NCI-H1436 treated with DMSO at 0.1 percent for 48 hours (cell line): ENCODE measurements at places on chromosomes 2 and 18.

DNA sequence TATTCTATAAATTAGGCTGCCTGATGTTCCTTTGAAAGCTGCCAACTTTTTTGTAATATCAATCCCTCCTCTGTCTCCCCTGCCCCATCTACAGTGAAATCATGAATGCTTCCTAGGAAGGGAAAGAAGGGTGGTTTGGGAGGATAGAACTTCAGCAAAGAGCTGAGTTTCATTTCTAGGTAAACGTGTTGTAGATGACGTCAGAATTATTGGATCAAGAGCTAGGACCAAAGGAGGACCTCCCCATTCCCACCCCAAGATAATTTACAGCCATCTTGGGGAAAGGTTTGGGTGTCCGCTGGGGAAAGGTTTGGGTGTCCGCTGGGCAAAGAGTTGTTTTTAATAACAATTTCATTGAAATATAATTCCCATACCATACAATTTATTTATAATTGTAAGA is 11.2 kb upstream of the ANKRD53 start:
- DNase-seq = no peak

GRCh38 chr2:10000541-10000940 is 42.8 kb upstream of the KLF11 start:
- DNase-seq = no peak

GRCh38 chr2:220857368-220857767 is 714.7 kb downstream of the EPHA4 start:
- DNase-seq = no peak

DNA sequence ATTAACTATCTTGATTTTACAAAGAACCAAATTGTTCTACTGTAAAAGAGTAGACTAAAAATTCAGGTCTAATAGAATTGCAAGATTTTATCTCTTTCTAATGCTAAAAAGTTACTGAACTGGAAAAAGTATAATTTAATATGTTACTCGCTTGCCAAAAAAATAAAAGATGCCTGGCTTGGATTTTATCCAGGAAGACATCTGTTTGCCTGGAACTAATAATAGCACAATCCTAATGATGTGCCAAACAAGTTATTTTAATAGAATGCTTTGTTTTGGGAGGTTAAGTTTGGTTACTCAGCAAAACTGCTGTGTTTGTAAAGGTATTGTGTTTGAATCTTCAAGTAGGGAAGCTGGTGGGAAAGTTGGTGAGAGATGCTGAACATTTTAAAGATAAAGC is 19.4 kb upstream of the ZSWIM2 start:
- DNase-seq = no peak

- DNase-seq = no peak
Observed at GRCh38 chr18:50232419-50232818, 33.9 kb downstream of the CFAP53 start.

- DNase-seq = no peak
Observed at GRCh38 chr2:2931318-2932075, 446.1 kb downstream of the EIPR1 start.

GRCh38 chr2:36173760-36174404 is 181.7 kb upstream of the CRIM1 start:
- no peak for DNase-seq

- DNase-seq = no peak
Observed at GRCh38 chr18:12074736-12075135, 18.9 kb upstream of the ANKRD62 start.

GRCh38 chr18:26826656-26827235 is 38.8 kb downstream of the AQP4 start:
- DNase-seq = no peak

GRCh38 chr2:134401081-134401497 is 147.2 kb downstream of the MGAT5 start:
- DNase-seq = no peak

DNA sequence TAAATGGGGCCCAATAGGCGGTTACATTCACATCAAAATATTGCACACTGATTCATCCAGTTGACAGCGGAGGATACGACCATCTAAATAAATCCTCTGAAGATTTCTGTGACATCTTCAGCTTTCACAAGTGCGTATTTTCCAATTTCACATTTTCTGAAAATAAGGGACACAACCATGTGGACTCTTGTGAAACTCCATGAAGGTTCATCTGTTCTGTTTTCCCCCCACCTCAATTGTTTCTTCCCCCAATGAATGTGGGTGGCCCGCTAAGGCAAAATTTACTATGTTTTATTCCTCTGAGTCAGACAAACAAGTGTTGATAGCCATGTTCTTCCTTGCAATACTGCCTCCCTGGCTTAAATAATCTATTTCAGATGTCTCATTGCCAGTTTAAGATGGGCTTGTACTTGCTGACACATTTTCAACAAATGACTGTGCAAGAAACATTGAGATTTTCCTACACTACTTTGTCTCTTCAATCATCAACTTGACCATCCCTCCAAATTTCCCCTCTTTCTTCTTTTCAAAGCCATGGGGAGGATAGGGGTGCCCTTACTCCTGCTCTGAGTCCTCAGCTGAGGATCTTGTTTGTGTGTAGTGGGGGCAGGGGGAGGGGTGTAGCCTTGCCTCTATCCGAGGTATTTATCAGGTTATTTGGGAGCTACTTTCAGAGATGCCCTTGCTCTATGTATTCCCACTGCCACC is 78.2 kb downstream of the BCL11A start:
- no peak for DNase-seq

- no peak for DNase-seq
Observed at GRCh38 chr18:50310080-50310479, 22.6 kb upstream of the CXXC1 start.

DNA sequence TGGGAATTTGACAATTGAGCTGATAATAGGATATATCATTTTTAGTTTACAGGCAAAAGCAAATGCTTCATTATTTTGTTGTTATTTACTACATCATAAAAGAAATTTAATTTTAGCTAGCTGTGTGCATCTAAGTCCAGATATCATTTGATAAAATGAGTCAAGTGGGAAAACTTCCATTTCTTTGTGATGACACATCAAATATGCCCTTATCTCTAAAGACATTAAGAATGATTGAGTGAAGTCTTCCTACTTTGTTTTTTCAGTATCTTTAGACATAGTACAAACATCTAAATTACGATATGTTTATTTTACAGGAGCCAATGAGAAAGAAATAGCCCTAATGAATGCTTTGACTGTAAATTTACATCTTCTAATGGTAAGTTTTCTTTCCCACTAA is 77.0 kb downstream of the KYNU start:
- no peak for DNase-seq

DNA sequence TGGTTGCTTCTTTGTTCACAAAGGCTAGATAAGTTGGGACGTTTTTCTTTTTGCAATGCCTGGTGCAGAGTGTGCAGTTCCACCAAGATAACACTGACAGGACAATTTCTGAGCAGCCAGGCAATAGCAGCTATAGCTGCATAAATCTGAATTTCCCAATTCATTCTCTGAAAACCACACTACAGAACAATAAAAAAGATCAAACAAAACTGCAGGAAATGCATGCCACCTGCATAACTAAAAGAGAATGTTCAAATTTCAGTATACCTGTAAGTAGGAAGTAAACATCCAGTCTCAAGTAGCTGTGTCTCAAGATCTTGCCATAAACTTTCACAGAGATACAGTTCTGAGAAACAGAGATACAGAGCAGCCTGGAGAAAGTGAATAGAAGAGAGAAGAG is 5.3 kb upstream of the KCTD18 start:
- DNase-seq = no peak

DNA sequence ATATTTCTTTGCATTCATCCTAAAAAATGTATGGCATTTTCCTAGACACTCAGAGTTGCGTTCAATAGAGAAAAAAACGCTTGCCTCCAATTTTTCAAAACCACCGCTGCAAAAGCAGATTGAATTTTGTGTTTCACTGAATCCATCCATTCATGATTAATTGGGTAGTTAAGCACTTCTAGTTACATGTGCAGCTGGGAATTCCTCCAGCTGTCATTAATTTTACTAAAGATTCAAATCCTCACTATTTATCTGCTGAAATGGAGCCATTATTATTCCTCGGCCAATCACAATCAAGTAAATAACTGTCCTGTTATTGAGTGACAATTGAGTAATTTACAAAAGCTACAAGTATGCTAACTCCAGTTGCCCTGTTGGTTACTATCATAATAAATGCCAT is 75.8 kb upstream of the ARL5A start:
- no peak for DNase-seq

- DNase-seq = no peak
Observed at GRCh38 chr2:110904779-110905148, 172.4 kb downstream of the ACOXL start.

GRCh38 chr18:73613706-73614340 is 533.8 kb downstream of the FBXO15 start:
- no peak for DNase-seq

DNA sequence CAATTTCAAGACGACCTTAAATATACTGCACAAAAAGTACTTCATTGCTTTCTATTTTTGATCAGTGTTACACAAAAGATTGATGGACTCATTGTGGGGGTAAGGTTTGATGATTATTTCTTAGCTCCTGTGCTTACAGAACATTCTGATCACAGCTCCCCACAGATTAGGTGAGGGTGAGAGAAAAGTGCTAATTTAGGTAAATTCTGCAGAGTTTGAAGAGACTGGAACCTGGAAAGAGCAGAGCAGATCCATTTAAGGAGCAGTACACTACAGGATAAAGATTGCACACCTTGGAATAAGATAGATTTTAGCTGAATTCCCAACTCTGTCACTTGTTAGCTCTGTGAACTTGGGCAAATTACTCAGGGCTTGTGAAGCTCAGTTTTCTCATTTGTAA is 291.9 kb upstream of the CDH7 start:
- DNase-seq = no peak

DNA sequence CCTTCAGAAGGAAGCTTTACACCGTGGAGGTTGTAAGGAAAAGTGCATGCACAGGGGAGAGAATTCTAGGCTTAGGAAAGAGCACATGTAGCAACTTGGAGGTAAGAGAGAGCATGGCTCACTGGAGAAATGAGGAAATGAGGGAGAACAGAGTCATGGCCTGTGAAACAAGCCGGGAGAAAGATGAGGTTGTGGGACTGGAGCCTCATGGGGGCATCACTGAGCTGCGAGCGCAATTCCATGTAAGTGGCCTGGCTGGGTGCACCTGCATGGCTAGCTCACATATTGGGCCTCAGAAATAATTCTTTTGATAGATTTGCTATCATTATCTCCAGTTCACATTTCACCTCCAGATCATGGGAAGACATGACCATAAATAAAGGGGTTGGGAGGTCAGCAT is 785.5 kb upstream of the RAB6C start:
- no peak for DNase-seq

- no peak for DNase-seq
Observed at GRCh38 chr18:8515142-8515865, 93.9 kb upstream of the RAB12 start.

DNA sequence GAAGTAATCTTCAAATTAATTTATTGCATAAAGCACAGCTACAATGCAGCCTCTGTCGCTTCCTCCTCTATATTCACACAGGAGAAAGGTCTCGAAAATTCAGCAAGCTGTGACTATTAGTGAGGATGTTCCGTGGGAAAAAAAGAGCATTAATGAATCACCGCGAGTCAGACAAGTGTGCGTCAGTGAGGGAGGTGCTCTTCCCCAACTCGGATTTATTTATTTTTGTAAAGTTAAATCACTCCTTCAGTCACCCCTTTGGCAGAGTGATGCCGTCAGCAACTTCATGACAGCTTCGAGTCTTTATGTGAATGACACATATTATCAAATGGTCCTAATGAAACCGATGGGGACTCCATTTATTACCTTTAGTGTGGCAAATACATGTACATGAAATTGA is 648.9 kb upstream of the SALL3 start:
- no peak for DNase-seq

DNA sequence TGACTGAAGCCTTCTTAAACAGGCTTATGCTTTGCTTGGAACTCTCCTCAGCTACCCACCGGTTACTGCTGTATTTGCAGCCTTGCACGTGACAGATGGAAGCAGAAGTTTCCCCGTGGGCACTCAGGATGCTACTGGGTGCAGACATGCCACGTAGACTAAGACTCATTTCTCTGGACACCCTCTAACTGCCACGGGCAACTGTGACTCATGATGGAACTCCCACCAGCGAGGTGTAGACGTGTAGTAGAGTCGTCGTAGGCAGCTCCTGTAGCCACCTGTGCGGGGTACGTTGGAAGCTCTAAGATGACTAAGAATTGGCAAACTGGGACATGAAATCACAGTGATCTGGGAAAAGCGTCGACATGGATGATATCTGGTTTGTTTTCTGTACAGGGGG is 27.5 kb downstream of the TSHZ1 start:
- DNase-seq = no peak

GRCh38 chr2:209556354-209556961 is 132.6 kb downstream of the MAP2 start:
- peak; percentile 41 for DNase-seq

DNA sequence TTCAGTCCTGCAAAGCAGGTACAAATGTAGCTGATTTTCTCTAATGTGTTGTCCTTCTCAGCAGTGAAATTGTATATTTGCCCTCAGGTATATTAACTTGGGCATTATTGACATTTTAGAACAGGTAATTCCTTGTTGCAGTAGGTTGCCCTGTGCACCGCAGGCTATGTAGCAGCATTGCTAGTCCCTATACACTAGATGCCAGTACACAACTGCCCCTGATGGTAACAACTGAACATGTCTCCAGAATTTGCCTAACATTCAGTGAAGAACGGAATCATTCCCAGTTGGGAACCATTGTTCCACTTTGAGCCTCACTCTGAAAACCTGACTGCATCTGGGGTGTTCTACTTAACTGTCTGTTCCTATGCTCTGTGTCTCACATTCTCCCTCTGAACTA is 23.1 kb upstream of the TFPI start:
- DNase-seq = no peak

DNA sequence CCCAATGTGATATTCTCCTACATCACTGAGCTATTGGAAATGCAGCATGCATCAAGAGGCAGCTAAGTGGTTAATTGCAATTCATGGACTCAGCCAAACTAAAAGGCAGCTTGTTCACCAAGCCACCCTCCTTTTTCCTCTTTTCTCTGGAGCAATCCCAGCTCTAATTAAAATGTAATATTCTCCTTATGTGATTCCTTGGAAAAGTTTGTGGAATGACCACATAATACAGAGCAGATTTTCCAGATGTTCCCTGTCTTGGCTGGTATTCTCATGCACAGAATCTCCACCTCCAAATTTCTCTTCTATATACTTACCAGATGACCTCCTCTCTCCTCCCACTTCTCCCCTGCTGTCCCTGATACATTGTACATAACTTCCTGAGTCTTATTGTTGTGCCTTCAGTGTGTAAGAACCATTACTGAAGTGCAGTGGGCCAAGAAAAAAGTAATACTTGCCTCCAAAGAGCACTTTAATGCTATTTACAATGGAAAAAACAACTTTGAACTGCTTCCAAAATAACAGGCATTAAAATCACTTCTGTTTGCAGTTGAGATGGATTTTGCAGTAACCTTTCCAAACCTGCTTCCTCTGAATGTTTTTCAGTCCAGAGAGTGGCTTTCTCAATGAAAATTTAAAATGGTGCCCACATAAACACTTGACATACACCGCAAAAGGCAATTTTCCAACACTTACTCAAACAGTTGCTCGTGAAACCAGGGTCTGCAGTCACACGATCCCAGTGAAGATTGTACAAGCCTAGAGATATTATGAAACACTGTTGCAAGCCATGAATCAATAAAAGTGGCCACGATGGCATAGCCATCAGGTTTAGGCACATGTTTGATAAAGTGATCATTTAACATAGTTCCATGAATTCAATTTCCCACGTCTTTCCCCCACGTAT is 258.0 kb downstream of the MTX2 start:
- DNase-seq = no peak
